ENCODE measurements at places on chromosomes 11 and 22. TPM values are rescaled to one million over a fixed set of nuclear protein-coding genes. Genes with fewer than 3 reads are reported as not detected.

Gene CACNA1I
- 0.18 TPM for total RNA-seq

Gene FOLR3
- total RNA-seq = not detected

Gene GRM5
- total RNA-seq = not detected

Gene SCT
- 2.7 TPM for total RNA-seq

Gene CTSD
- total RNA-seq = 1,016 TPM

Gene ABCC8
- total RNA-seq = 5.1 TPM

Gene KCNJ1
- total RNA-seq = not detected

Gene OR6A2
- total RNA-seq = 0.08 TPM

Gene OR52I2
- not detected for total RNA-seq

Gene SLC22A25
- total RNA-seq = not detected

Gene LRRC74B
- 0.18 TPM for total RNA-seq

Gene KRTAP5-1
- not detected for total RNA-seq

Gene LAYN
- total RNA-seq = 4.6 TPM

Gene PPFIBP2
- total RNA-seq = 81.1 TPM

Gene MPZL2
- total RNA-seq = 84.7 TPM

Gene CTTN
- total RNA-seq = 312 TPM

Gene FXYD2
- total RNA-seq = 0.61 TPM

Gene CDC42BPG
- total RNA-seq = 44.5 TPM

Measured in left colon (tissue), 2 donors.